IMR-90 (cell line): ENCODE measurements at places on chromosomes 6 and 20.

- no peak for DNase-seq
These were observed 76.4 kb downstream of the ADGRB3 start for GRCh38 chr6:68711386-68712000.

GRCh38 chr6:150099953-150100352 is 31.0 kb upstream of the ULBP3 start:
- DNase-seq = no peak

DNA sequence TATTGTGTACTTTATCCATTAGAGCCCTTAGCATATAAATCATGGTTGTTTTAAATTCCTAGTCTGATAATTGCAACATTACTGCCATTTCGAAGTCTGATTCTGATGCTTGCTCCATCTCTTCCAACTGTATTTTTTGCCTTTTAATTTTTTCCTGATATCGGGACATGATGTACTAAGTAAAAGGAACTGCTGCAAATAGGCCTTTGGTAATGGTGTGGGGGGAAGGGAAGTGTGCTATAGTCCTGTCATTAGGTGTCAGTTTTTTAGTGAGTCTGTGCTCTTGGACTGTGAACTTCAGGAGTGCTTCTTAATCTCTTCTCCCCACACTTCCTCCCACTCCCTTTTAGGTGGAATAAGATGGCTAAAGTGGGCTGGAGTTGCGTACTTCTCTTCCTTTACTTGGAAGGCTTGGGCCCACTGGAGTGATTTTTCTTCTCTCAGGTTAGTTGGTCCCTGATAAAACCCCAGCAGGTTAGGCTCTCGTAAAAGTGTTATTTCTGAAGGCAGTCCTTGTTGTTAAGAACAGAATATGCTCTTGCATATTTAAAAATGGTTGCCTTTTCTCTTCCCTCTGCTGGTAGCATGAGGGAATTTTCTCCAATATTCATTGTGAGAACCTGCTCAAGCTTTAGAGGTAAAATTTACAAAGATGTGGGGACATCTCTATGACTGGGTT is 18.1 kb downstream of the STXBP5 start:
- peak; percentile 52 for DNase-seq

GRCh38 chr6:138596126-138596525 is 96.8 kb upstream of the NHSL1 start:
- no peak for DNase-seq

DNA sequence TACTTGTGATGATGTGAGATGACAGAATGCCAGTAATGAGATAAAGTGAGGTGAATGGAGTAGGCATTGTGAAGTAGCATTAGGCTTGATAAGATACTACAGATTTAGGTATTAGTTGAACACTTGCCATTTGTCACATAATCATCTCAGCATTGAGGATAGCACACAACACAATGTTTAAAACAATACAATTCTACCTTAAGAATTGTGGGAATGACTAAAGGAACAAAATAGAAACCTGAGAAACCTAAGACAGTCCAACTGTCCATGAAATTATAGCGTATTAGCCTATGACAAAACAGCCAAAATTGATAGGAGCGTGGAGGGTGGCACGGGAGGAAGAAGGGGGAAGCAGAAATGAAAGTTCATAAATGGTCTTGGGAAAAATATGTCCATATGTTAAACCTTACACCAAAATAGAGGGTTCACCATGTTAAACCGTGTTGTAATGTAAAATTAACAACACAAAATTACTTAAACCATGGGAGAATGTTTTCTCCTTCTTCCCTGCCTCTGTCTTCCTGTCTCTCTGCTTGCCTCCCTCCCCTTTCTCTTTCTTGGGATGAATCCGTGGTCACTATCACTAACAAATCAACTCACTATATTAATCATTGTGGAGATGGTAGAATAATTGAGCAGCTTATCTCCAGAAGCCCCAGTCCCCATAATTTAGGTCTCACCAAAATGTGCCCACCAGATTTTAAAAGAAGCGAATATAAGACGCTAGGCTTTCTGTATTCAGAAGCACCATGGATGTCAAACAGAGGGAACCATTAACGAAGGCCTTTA is 33.0 kb upstream of the HFE start:
- DNase-seq = peak; percentile 16

DNA sequence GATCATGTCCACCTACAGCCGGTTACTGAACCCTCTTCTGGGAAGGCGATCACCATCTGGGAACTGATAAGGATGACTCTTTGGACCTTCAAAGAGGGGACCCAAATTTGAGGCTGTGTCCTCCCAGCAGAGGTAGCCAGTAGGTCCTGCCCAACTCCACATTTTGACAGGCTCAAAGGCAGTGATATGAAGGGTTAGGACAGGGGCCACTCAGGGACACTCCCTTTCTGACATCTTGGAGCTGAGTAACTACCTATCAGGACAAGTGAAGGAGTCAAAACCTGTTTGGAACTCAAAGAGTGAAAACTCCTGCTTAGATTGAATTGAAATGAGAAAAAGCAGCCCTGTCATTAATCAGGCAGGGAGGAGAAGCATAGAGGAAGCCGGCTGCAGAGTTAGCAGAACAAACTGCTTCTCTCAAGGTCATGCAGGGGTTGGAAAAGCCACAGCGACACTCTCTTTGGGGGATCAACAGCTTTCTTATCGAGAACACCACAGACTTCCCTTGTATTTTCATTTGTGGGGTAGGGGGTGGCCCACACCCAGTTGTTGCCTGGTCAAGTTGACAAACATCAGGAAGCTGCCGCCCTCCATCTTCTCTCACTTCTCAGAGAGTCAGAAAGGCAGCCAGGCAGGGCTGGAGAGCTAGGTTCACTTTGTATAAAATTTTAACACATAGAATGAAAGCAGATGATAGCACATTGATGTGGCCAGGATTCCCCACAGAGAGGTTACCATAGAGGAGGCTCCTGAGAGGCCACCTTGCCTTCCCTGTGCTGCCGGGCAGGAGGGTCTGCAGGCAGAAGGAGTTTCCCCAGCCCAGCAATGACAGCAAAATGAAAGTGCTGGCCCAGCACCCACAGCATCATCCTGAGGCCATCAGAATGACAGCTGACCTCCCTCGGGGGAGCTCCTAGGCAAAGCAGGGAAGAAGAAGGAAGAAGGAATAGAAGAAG is 47.6 kb downstream of the AGPAT4 start:
- DNase-seq = no peak

- peak; percentile 10 for DNase-seq
These were observed 30.5 kb downstream of the GRM4 start for GRCh38 chr6:34115403-34115795.

DNA sequence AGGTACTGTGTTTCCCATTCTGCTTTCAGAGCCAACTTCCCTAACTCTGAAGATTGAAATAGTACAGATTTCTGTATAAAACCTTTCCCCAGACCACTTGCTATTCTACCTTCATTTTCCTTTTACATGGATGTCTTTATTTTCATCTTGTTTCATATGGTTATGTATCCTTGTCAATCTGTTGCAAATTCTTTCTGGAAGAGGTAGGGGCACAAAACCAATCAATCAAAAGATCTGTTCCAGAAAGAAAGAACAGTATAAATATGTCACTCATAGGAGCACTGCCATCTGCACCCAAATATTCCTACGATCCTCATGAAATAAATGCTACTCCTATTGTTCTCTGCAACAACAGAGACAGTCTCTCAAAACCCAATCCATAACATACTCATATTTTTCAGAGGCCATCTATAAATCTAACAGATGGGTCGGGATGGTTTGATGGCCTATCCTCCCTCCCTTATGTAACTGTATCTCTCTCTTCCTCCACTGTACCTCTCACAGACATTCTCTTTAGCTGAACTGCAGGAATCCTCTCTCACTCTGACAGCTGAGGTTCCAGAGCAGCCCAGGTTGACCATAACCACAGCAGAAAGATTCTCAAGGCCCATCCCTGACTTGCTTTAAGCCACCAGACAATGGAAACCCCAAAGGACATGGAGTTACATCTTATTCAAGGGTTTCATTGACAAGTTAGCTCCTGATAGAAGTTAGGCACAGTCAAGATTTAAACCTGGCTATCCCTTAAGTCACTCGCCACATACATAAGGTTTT is 112.8 kb downstream of the ZMYND8 start:
- no peak for DNase-seq

DNA sequence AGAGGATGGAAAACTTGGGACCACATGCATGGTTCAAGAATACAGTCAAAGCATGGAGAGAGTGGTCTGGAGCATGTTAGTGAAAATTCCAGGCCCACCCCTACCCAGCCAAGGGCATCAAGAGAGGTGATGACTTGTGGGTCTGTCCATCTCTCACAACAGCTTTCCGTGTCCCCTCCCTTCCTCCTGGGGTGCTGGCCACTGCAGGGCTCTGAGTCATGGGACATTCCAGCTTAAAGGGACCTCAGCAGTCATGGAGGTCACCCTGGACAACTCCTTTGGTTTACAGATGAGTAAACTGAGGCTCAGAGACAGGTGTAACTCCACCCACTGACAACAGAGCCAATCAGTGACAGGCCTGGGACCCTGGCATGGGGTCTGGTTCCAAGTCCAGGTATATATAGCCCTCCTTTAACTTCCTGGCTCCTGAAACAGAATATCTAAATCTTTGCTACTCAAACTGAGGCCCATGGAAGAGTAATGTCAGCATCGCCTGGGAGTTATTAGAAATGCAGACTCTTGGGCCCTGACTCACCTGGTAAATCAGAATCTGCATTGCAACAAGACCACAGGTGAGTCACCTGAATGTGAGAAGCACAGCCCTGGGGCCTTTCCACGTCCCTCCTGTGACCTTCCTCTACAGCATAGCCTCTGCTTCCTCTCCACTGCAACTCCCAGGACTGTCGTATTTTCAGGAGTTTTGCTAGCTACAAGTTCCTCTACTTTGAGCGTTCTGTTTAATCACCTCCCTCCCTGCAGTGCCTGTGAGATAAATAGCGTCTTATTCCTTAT is 170.2 kb downstream of the ZDHHC14 start:
- no peak for DNase-seq

DNA sequence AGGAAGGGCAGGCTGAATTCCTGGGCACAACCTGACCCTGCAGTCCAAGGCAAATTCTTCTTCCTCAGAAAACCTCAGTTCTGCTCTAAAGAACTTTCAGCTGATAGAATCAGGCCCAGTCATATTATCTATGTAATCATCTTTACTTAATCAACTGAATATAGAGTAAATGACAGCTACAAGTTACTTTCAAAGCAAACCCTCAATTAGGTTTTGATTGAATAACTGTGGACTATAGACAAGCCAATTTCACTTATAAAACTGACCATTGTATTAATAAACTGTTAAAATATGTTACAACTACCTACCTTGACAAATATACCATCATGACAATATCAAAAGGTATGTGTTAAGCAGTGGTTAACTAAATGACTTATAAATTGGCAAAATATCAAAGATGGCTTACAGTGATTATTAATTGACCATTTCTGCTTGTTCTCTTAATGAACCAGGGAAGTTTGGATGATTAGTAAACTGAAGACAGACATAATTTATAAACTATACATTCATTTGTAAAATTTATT is 46.1 kb upstream of the ADGRF5 start:
- no peak for DNase-seq
